ENCODE measurements at places on chromosomes 1 and 21.
A peak's percentile ranks its signal among the peaks of the same experiment; 100 is the strongest.

DNA sequence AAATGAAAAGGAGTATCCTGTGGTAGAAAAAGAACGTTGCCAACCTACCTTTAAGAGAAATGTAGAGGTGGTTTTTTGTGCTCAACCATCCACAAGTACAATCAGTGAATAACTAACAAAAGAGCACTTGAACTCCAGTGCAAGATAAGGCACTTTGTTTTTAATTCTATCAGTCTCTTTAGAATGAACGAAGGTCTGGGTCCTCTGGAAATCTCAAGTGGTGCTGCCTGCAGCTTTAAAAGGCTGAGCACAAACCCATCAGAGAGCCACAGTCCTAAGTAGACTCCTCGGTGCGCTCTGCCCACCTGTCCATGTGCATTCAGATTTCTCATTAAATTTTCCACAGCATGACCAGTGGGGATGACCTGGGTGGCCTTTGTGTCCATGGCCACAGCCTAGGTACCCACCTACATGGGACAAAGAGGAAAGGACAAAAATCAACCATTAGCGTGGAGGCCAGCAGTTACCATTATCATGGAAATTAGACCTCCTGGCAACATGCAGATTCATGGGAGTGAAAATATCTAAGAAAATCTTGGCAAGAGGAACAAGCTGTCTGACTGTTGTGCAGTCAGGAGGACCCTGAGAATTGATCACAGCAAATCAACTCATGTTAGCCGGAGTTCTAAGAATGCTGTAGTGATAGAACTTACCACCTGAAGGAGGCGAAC is 9.4 kb downstream of the TRIM45 start:
- DNase-seq, result no peak

DNA sequence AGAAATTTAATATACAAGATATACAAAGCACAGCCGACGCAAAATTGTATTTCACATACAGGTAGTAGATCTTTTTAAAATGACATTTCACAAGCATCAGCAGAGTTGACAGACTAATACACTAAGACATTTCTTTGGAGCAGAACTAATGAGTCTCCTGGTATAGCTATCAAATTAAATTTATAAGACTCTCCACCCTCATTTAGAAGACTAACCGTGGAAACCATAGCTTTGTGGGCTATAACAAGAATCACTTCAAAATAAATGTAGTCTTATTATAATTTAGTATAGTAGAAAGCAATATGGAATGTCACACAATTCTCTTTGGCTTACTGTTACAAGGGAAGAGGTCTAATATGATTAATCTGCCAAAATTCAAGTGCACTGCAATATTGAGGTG is 204.9 kb downstream of the VAV3 start:
- no peak for DNase-seq

- no peak for DNase-seq
Observed at GRCh38 chr1:18828224-18828623, 31.2 kb downstream of the TAS1R2 start.

GRCh38 chr21:22791986-22792560 is 1793.9 kb downstream of the NCAM2 start:
- DNase-seq, result no peak

GRCh38 chr1:40507973-40508372 is 594 bp upstream of the EXO5 start:
- DNase-seq, result peak; percentile 1

DNA sequence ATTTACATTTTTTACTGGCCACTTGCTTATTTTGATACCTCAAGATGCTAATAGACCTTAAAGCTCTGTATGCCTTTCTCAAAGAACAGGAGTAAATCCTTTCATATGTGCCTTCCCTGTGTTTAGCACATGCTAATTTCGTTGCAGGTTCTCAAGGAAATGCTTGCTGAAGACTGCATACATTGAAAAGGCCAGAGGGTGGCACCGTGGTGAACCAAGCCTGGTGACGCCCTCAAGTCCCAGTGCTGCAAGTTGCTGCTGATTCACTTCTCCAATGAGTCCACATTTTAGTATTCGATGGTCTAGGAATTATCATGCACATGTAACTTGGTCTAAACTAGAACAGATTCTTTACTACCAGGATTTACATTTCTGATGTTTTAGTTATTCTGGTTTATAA is 94.1 kb downstream of the CLDN17 start:
- no peak for DNase-seq

- DNase-seq, result peak; percentile 88
Observed at GRCh38 chr1:93042187-93043056, 36.7 kb upstream of the MTF2 start.

GRCh38 chr1:23283667-23284602 is 60.1 kb downstream of the HNRNPR start:
- DNase-seq, result no peak

DNA sequence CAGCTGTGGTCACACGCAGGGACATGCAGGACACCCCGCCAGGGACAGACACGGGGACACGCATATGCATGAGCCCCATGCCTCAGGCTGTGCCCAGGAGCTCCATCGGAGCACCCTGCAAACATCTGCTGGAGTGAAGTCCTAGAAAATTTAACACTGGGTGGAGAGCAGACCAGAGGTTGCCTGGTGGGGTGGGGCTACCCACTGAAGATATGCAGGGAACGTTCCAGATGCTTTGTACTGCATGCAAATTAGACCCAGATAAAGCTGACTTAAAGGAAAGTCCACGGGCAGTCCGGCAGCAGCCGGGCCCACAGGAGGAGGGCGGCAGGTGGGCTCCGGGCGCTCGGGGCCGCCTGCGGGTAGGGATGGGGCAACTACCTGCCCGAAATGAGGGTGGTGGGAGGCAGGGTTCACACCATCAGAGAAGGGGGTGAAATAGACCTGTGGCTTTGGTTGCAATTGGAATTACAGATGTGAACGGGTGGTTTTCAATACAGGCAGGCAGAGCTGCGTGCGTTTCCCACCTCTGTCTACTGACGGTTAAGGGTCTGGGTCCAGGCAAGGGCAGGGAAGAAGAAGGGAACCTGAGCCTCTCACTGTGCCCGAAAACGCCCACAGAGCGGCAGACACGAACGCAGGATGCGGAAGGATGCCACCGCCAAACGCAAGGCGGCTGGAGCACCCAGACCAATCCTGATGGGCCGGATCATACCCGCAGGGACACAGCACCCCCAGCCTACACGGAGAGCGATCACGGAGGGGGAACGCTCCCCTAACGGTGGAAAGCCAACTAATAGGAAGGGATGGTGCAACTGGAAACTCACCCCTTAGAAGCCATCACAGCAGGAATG is 21.0 kb downstream of the CFAP74 start:
- no peak for DNase-seq

DNA sequence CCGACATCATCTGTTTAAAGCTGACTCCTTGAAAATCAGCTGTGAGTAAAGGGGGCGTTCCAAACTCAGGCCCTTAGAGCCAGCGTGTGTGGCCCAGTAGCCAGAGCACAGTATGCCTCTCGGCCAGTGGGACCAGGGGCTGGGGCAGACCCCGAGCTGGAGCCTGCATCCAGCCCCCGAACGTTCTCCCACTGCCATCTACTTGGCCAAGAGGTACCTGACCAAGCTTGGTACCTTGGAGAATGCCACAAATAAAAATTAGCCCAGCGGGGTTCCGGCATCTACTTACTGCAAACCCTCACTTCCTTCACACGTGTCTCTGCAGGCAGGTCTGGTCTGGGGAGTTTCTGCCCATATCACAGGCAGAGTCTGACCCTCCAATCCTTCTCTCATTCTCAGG is 56.7 kb upstream of the COL6A2 start:
- DNase-seq, result no peak

DNA sequence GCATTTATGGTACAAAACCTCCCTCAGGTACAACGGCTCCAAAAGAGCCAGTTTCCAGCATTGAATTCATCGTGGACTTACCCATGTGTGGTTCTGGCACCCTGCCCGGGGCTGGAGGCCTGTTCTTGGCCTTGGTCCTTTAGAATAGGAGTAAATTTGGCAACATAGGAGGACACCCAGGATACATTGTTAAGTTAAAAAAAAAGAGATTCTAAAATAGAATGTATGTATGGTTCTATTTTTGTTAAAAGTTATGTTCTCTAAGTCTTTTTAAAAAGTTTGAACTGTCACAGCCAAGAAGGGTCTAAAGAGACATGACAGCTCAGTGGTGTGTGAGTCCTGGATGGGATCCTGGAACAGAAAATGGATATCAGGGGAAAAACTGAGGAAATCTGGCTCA is 25.9 kb downstream of the EPHX1 start:
- no peak for DNase-seq

DNA sequence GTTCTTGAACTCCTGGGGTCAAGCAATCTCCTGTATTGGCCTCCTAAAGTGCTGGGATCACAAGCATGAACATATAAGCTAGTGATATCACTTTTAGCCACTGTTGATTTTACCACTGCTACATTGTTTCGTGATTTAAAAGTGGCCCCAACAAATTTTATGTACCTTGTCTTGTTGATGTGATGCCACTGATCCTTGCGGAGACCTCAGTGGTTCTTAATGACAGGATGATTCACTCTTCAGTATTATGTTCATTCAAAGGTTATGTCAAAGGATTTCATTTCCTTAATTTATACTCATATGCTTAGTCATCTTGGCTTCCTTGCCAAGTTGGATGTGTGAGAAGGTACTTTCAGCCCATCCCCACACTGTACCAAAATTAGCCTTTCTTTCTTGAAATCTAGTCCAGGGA is 12.1 kb downstream of the PRKACB start:
- no peak for DNase-seq

DNA sequence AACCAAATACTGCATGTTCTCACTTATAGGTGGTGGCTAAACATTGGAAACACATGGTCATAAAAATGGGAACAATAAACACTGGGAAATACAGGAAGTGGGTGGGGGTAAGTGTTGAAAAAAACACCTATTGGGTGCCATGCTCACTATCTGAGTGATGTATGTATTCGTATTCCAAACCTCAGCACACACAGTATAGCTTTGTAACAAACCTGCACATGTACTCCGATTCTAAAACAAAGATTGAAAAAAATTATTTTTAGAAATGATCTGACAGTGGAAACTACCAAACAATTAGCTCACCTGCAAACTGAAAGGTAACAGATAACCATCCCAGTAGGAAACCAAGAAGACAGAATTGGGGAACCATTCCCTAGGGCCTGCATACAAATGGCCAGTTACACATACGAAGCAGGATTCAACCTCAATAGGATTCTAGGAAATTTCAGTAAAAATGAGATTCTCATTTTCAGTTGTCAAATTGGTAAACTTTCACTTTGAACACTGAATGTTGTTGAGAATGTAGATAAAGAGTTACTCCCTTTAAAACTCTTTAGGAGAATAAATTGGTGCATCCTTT is 88.1 kb upstream of the LRRC8D start:
- no peak for DNase-seq

GRCh38 chr21:38297194-38297631 is 40.4 kb downstream of the KCNJ15 start:
- no peak for DNase-seq

DNA sequence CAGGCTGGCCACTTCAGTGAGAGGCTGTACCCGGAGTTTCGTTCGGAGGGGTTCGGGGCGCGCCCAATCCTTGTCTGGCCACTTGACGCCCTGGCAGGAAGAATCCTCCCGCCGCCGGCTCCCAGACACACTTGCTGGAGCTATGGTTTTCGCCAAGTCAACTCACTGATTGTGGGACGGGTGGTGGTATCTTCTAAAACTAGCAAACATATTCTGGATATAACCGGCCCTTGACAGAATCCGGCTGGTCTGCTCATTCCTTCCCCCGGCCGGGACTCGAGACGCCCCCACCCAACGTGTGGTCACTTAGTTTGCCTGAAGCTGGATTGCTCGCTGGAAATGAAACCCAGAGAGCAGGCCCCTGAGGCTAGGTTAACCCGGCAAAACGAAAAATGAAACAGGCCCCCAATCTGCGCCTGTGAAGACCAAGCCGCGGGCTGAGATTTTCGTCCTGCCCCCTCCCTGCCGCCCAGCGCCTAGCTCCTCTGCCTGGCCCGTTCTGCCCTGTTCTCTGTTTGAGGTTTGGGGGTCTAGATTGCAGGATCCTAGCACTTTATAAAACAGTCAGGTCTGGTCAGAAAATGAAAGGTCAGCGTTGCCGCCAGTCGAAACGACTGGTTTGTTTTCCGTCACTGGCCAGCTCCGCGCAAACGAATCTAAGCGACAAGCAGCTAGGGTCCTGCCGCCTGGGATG is 4.6 kb downstream of the GFI1 start:
- DNase-seq, result no peak

DNA sequence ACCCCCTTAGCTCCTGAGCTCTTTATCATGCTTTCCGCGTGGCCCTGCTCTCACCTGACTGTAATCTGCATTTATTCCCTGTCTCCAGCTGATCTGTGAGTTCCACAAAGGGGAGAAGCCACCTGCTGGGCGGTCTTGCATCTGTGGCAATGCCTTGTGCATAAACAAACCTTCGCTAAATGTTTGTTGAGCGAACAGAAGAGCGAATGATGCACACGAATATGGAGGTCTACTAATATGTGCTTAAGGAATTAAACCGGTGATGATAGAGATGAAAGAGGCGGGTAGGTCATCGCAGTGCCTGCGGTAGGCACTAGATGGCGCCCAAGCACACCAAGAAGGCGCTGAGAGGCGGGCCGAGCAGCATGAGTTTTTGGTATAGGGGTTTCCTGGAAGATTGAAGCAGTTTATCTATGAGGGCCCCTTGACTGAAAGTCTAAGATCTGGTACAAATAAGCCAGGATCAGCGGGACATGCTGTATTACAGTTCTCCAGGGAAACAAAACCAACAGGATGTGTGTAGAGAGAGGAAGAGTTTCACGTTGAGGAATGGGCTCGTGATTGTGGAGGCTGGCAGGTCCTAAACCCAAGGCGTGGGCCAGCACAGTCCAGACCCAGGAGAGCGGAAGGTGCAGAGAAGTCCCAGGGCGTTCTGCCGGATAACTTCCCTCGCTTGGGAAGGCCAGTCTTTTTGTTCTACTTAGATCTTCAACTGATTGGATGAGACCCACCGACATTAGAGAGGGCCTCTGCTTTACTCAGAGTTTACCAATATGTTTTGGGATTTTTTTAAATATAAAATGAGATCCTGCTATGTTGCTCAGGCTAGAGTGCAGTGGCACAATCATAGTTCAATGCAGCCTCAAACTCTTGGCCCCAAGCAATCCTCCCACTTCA is 34.7 kb downstream of the TOMM20 start:
- peak; percentile 83 for DNase-seq

DNA sequence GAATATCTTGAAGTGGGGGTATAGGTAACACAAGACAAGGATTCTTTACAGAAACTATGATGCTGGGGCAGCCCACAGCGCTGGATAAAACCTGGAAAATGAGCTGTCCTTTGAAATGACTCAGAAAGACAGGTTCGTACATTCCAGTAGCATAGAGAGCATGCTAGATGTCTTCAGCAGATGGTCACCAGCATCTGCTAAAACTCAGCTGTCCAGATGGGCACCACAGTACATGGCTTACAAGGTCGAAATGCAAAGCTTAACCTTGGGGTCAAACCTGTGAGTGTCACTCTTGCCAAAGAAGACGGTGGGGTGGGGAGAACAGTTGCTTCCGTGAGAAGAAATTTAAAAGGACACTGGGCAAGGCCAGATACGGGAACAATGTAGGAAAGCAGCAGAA is 41.3 kb upstream of the TRIM45 start:
- DNase-seq, result no peak

- no peak for DNase-seq
Observed at GRCh38 chr1:30196872-30197638, 526.3 kb downstream of the MATN1 start.

All from CD4-positive, alpha-beta T cell treated with Interleukin-4 for 1 hour (primary cell).